ENCODE measurements at places on chromosomes 3 and 15. TPM values are rescaled to one million over a fixed set of nuclear protein-coding genes. Genes with fewer than 3 reads are reported as not detected.

Gene TMC3
- 0.06 TPM for total RNA-seq

- DNase-seq, result no peak
Measured at GRCh38 chr3:179682426-179683080, 29.7 kb downstream of the USP13 start.

DNA sequence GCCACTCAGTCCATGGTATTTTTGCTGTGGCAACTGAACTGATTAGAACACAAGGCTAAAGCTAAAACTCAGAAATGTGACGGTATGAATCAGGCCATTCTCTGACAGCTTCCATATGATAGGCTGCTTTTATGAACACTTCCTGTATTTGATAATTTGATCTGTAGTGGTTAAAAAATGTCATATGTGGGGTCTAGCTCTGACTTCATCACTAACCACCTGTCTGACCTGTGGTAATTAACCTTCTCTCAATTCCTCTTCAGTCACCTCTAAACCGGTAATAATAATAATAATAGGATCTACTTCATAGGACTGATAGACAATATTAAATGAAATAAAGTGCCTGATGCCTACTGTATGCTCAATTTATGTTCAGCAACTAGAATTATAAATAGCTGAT is 223.2 kb downstream of the MBNL1 start:
- peak; percentile 25 for DNase-seq

DNA sequence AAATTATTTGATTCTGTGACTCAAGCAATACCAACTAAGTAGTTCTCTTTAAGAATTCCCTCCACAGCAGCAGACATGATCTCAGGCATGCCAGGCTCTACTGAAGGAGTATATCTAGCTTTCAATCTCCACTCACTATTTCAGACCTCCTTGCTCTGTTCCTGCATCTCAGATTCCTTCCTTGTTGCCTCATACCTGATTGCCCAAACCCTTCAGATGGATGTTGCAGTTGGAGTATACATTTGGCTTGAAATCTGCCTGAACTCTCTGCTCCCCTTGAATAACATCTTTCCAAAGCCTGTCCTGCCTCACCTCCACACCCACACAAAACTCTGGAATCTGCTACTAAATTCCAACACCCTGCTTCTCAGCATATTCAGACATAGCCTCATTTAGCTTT is 19.8 kb upstream of the TM4SF4 start:
- DNase-seq, result no peak

- DNase-seq, result peak; percentile 18
Measured at GRCh38 chr3:172982736-172983364, 158.2 kb downstream of the SPATA16 start.

- no peak for DNase-seq
Measured at GRCh38 chr3:11130385-11130784, 23.9 kb upstream of the HRH1 start.

DNA sequence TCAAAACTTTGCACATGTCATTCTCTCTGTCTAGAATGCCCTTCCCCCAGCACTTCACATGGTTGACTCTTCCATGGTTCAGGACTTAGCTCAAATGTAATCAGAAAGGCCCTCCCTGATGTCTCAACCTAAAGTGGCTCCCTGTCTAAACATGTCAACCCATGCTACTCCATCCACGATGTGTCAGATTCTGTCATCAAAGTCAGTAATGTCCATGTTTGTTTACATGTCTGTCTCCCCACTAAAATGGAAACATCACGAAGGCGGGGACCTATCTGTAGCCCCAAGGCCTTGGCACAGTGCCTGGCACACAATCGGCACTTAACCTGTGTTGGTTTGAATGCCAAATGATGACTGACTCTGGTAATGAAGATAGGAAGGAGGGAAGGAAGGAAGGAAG is 20.8 kb upstream of the SNTN start:
- DNase-seq, result no peak

DNA sequence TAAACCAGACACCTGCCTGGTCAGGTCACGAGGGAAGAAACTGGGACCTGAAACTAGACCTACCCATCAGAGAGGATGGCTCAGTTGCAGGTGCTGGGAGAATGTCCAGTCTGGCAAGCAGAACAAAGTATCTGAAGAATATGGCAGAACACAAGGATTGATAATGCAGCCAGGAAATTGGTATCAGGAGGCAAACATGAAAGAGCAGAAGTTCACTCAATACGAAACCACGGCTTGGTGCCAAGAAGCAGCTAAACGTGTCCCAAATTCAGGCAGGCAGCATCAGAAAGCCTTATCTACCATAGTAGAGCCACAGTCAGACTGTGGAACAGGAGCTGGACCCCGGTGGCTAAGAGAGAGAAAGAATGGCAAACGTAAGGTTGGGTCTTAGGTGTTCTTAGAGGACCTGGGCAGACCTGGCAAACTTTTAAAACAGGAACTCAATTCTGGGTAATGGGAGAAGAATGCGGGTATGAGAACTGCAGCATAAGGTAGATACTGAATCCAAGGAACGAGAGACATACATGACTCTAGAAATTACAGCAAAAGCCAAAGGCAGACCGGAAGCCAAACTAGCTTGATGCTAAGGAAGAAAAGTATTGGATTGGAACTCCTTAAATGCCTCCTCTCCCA is 169.0 kb upstream of the NECTIN3 start:
- DNase-seq, result no peak

- no peak for DNase-seq
Measured at GRCh38 chr15:40900256-40901052, 6.2 kb downstream of the VPS18 start.

GRCh38 chr3:134449951-134450350 is 35.8 kb downstream of the ANAPC13 start:
- no peak for DNase-seq

- DNase-seq, result no peak
Measured at GRCh38 chr15:62128916-62129315, 36.2 kb downstream of the C2CD4B start.

- DNase-seq, result peak; percentile 59
Measured at GRCh38 chr3:115692887-115693524, 69.7 kb downstream of the GAP43 start.

- DNase-seq, result no peak
Measured at GRCh38 chr3:36784138-36784635, 19.8 kb upstream of the DCLK3 start.

Gene PLSCR4
- total RNA-seq, result 4.1 TPM

Gene PLXNA1
- 51.6 TPM for total RNA-seq

- no peak for DNase-seq
Measured at GRCh38 chr3:15499536-15499935, 22.0 kb downstream of the COLQ start.
